NCI-H748 treated with DMSO at 0.1 percent for 48 hours (cell line): ENCODE measurements at places on chromosomes 3 and 15.

- no peak for DNase-seq
Observed at GRCh38 chr3:186142393-186142932, 33.6 kb upstream of the ETV5 start.

DNA sequence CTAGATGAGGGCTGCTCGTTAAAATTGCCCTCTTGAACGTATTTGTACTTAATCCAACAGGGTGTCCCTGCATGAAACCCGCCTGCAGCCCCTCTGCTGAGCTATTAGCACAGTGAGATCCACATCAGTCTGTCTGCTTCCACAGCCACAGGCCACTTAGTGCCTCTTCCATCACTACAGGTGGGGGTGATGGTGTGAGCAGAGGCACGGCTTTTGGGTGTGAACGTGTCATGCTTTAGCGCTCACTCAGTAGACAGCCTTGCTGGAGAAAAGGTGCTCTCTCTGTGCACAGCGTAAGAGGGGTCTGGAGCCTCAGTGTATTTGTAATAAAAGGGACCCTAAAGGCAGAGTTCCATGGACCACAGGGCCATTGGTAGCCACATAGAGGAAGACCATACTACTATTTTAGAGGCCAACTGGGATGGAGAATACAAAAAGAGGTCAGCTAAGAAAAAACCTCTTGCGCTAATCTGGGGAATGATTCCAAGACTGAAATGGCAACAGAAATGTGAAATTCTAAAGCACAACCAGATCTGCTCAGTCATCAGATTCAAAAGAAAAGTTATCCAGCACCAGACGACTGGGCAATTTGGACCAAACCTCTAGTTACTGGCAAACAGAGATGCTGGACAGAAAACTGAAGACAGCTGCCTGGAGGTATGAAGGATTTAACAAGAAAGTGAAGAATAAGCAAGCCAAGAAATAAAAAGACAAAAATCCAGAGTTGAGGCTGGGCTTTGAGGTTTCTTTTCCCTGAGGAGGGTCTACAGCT, 120.2 kb downstream of the ATP10A start:
- DNase-seq: no peak

- no peak for DNase-seq
Observed at GRCh38 chr15:100201376-100202280, 140.1 kb downstream of the ADAMTS17 start.

- DNase-seq: no peak
Observed at GRCh38 chr3:140752499-140752898, 74.6 kb downstream of the TRIM42 start.

GRCh38 chr3:128551867-128552266, 58.9 kb upstream of the GATA2 start:
- DNase-seq: no peak

DNA sequence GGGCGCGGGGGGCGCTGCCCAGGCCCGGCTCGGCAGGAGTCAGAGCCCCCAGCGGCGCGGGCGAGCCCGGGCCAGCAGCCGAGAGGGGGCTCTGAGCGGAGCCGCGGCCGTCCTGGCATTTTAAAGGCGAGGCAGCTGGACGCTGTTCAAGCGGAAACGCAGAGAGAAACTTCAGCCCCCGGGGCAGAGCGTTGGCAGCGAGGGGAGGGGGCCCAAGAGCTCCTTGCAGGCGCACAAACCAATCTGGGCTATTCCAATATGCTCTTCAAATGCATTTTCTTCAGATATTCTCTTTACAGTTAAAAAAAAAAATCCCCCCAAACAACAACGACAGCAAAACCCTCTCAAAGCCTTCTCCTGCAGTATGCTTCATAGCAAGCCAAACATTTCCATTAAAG, at the start of gene CTXND1:
TSS of gene CTXND1 (minus strand) at position 93 of the 398 bp plus-strand sequence. CDS start 50,264 bp downstream, outside the sequence.
- DNase-seq: no peak

GRCh38 chr15:55954862-55955605, 38.4 kb downstream of the NEDD4 start:
- no peak for DNase-seq

GRCh38 chr15:52466134-52466701, 62.5 kb downstream of the MYO5A start:
- DNase-seq: no peak

GRCh38 chr3:33008282-33008681, 56.8 kb downstream of the CCR4 start:
- no peak for DNase-seq

GRCh38 chr3:182914341-182914740, 66.0 kb downstream of the DCUN1D1 start:
- no peak for DNase-seq

GRCh38 chr15:101318839-101319238, 23.8 kb upstream of the SNRPA1 start:
- no peak for DNase-seq

DNA sequence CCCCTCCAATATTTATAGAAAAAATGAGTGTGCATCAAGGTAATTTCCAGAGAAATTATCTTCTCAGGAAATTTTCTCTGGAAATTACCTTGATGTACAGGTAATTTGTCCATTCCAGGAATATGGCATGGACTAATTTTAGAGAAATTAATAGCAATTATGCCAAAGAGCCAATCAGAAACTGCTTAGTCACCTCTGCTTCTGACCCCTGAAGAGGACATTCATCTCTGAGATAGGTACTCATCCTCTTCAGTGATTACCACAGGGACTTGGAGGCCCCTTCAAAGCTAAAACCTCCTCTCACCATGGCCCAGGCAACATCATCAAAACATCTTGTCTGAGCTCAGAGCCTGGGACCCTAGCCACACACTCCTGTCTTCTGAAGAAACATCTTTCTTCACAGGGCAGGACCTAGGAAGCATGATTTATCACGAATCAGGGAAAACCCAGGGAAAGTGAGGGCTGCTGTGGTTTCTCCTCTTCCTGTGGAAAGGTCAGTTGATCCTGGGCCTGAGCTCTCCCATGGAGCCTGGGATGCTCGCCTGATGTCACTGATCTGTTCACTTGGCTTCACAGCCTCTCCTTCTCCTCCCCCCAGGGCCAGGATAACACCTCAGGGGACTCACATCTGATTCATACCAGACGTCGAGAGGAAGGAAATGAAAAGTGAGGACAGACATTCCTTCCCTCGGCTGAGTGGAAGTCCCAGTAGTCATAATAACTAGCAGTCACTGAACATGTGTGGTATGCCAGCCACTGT, 210.5 kb downstream of the DTWD1 start:
- no peak for DNase-seq
